Spinal cord (tissue), 10 donors: ENCODE measurements at places on chromosomes 12 and 14. TPM values are rescaled to one million over a fixed set of nuclear protein-coding genes. Genes with fewer than 3 reads are reported as not detected.

RTN1 gene
- 672 TPM for total RNA-seq

KRT2 gene
- total RNA-seq, result 0.30 TPM

PLCZ1 gene
- 0.33 TPM for total RNA-seq

RNF212B gene
- not detected for total RNA-seq

MYF5 gene
- total RNA-seq, result not detected

KRT79 gene
- 0.28 TPM for total RNA-seq

RAD51B gene
- total RNA-seq, result 21.2 TPM

RAB3IP gene
- 39.5 TPM for total RNA-seq

CCDC177 gene
- total RNA-seq, result 2.4 TPM

- DNase-seq, result peak; percentile 89
Measured at GRCh38 chr12:106084014-106084671, 54.6 kb downstream of the NUAK1 start.

DNA sequence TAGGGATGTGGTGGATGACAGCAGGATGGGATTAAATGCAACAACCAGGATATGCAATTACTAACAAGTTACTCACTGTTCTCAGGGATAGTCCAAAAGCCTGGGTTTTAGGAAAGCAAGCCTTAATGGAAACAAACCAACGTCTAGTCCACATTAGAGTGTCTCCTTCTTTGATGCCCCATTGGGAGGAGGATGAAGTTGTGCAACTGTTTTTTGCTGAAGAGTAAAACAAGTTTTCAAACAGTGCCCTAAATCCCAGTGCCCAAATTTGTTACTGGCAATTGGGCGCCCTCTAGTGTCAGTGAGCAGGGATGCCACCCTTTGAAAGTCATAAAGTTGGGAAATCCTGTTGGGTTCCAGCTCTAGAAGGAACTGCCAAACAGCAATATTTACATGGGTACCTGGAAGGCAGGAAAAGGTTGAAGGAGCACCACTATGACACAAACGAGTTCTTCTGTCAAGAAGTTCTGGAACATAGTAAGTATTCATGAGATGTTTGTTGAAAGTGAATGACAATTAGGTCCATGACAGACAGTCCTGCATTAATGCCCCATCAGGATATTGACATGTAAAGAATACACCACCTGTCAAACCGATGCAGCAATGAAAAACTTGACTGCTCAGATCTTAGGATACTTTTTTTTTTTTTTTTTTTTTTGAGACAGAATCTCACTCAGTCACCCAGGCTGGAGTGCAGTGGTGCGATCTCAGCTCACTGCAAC lies 11.1 kb upstream of the DPF3 start:
- DNase-seq, result peak; percentile 93

DNA sequence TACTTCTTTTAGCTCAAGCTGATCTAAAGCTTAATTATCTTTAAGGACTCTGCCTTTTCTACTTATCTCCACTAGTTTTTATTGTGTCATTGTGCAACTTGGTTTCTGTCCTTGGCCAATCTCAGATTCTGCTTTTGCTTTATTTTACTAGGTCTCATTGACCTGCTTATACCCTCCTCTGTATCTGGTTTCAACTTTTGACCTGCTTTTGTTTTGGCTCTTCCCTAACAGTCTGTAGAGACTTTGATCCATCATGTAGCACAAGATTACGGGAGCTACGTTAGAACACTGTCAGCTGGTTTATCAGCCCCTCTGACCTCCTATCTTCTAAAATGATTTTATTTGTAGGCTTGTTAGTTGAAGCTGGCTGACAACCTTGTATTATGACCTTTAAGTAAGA lies 43.6 kb downstream of the ZCRB1 start:
- no peak for DNase-seq

DNA sequence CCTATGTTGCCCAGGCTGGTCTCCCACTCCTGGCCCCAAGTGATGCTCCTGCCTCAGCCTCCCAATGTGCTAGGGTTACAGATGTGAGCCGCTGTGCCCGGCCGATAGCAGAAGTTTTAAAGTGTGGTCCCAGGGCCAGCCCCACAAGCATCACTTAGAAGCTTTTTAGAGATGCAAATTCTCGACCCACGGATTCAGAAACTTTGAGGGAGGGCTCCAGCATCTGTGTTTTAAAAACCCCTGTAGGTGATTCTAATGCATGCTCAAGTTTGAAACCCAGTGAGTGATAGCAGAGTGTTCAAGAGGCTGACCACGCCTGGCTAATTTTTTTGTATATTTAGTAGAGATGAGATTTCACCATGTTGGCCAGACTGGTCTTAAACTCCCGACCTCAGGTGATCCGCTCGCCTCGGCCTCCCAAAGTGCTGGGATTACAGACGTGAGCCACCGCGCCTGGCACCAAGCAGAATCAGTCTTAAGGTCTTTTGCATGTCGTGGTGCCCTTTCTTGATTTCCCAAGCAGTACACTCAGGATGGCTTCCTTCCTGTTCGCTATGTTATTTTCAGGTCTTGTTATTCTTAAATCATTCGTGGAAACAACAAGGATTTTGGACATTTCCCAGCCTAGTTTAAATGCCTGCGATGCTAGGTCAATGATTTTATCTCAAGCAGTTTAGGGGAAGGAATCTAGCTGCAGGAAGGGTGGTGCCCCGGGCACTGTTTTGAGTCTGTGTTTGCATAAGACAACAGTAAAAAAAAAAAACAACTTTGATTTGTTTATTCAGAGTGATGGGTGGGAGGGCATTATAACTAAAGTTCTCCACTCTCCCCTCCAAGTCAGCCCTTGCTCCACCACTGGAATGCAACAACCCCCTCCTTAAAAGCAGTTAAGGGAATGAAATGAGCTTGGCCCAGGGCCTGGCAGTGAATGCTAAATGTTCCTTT lies 9.2 kb upstream of the RILPL2 start:
- DNase-seq, result peak; percentile 60

- peak; percentile 86 for DNase-seq
Measured at GRCh38 chr14:64423987-64424386, 35.8 kb downstream of the MTHFD1 start.

GRCh38 chr12:120314220-120314619 lies 12.1 kb downstream of the SIRT4 start:
- no peak for DNase-seq

- DNase-seq, result no peak
Measured at GRCh38 chr12:10364815-10365622, 24.8 kb downstream of the KLRK1 start.

DNA sequence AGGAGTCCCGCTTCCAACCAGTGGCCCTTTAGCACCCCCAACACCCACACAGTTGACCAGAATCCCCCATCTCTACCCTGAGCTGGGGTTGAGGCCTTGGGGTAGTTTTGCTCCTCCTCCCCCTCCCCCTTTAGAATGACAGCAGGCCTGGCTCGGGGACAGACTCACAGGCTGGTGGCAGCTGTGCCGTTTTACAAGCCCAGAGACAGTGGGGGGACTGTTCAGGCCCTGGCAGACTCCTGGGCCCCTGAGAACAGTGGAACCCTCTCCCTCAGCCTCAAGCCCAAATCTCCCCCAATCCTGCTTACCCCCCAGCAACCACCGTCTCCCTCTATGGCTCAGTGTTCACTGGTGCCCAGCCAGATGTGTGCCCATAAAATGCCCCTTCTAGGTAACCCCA lies 10.1 kb downstream of the TMEM119 start:
- DNase-seq, result no peak

DNA sequence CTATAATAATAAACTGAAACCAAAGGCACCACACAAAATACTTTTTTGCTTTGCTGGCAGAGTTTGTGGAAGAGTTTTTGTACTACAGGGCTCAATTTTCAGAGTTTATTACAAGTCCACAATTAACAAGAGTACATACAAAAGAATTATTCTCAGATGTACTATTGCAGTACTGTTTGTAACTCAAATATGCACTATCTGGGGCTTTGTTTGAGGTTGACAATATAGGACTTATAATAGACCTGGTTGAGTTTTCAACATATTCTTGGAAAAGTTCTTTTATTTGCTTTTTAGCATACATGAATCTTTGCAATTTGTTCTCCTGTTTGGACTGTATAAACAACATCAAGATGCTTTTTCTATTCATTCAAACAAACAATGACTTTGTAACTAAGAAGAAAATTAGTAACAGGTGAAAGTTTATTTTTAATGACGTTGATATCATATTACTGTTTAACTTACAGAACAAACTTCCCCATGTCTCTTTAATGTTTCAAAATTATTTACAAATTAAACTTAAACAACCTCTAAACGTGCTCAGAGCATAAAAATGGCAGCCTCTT lies 407.4 kb upstream of the PRICKLE1 start:
- no peak for DNase-seq

GRCh38 chr12:93736640-93737178 lies 59.5 kb downstream of the CRADD start:
- DNase-seq, result no peak

GRCh38 chr14:72751276-72752033 lies 142.4 kb downstream of the DPF3 start:
- DNase-seq, result no peak

GRCh38 chr14:53979113-53979681 lies 22.6 kb upstream of the BMP4 start:
- no peak for DNase-seq
